ENCODE measurements at places on chromosomes 13 and 19.
A peak's percentile ranks its signal among the peaks of the same experiment; 100 is the strongest.

DNA sequence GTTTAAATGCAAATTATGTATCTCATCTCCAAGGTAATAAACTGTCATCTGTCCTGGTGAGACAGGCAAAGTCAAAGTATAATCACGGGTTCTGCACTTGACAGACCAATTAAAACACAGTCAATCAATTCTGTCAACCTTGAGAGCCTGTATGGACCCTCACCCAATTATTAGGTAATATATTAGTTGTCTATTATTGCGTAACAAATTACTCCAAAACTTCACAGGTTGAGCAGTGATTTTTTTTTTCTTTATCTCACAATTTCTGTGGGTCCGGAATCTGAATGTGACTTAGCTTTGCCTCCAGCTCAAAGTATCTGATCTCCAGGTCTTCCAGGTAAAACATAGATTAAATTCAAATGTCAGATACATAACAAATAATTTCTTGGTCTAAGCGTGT, 707.4 kb upstream of the ARGLU1 start:
- no peak for DNase-seq

GRCh38 chr19:29255006-29255405, 42.1 kb upstream of the UQCRFS1 start:
- no peak for DNase-seq

- no peak for DNase-seq
Observed at GRCh38 chr13:50156561-50157127, 141.4 kb downstream of the KCNRG start.

- DNase-seq = no peak
Observed at GRCh38 chr13:110560601-110561343, 750 bp downstream of the RAB20 start.

DNA sequence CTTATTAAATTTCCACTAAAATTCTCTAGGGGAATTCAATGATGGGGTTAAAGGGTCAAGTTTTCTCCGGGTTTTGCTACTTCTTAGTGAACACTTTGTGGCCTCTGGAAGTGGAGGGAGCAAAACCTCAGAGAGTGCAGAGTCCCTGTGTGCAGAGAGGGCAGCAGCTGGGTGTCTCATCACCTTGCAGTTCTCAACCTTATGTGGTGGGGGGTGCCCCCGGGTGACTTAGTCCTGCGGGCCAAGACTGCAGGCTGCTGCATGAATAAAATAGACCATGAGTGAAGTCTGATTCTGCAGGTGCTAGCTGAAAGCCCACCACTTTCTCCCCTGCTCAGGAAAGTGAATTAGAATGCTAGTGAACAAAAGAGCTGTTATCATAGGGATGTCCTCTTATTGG, 191.6 kb downstream of the DLEU7 start:
- DNase-seq = no peak

DNA sequence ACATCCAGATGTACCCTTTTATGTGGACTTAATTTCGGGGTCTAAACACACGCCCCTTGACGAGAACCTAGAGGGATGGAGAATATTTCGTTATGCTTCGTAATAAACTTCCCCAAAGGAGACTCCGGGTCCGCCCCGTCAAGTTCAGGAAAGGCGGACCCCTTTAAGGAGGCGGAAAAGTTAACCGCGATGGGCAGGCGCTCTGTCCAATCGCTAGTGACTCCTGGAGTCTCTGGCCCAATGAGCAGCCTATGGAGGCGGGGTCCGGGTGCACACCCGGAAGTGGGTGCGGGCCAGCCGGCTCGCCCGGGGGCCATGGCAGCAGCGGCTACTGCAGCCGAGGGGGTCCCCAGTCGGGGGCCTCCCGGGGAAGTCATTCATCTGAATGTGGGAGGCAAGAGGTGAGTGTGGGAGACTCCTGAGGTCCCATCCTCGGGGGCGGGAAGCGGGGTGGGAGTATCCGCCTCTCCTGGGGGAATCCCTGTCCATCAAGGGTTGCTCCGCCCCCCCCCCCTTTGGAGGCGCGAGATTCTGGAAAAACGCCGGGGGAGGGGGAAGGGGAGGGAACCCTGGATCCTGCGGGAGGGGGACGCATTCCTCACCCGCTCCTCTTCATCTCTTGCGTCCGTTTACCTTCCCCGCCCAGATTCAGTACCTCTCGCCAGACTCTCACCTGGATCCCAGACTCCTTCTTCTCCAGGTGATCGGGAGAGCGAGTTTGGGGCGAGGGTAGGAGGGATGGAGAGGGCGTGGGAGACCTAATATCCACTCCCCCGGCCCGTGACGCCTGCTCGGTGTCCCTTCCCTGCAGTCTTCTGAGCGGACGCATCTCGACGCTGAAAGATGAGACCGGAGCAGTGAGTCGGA, at the start of gene SHKBP1:
TSS of gene SHKBP1 (plus strand) at position 289 of the 867 bp plus-strand sequence. CDS start at position 316, 27 bp downstream.
- DNase-seq = peak; percentile 96

DNA sequence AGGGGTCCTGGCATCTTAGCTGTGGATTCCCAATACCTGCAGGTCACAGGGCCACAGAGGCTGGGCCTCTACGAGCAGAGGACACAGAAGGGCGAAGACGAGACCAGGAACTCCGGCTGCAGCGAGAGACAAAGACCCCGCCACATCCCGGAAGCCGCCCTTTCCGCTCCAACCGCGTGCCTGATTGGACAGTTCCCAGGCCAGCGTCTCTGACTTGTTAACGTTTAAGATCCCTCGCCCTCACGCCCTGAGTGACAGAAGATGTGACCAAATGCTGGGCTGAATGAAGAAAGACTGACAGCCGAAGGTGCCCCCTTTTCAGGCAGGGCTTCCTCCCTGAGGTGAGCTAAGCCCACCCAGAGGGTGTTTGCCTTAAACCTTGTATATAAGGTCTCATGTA, at the start of gene ZNF98:
TSS of gene ZNF98 (minus strand) at position 136 of the 400 bp plus-strand sequence. CDS start at position 14, 122 bp downstream.
- peak; percentile 40 for DNase-seq

DNA sequence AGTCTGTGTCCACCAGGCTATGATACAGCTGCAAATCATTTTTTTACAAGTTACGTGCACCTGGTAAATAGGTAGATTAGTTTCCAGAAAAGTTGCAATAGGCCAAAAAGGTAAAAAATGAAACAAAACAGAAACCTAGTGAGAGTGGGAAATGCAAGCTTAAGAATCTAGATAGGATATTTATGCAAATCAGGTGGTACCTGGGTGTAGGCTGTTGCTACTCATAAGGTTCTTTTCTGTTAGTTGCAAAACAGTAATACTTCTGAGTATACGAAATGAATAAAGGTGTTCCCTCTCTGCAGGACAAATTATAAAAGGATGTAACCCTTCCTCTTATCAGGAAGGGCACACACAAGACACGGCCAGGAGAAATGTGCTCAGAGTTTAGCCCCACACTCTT, 97.9 kb downstream of the UGGT2 start:
- no peak for DNase-seq

DNA sequence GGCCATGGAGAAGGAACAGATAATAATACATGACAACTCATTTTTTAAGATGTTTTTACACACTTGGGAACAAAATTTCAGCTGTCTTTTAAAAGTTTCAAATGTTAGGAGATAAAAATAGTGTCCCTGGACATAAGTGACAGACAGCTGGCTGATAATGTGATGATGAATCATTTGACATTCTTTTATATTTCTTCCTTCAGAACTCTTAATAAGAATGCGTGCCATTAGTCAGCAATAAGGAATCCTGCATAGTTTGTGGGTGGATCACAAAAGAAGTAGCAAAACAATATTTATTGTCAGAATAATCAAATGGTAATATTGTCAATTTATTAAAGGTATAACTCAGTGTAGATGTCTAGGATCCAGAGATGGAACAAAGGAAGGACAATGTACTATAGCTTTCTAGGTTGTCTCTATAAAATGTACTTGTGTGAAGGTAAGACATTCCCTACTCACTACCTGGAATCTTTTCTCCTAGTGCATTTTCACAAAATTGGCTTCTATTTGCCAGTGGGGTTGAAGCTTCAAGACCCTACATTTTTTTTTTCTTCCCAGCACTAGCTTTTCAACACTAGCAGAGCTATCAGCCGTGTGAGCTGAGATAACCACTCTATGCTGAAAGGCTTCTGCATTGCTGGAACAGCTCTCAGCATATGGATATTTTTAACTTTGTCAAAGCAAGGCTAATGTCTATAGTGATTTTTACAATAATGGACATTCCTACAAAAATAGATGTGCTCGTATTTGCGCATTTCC, 175.6 kb upstream of the SLITRK6 start:
- no peak for DNase-seq

- DNase-seq = no peak
Observed at GRCh38 chr13:73991884-73992283, 142.3 kb downstream of the KLF12 start.

- no peak for DNase-seq
Observed at GRCh38 chr13:51347099-51347498, 7.6 kb downstream of the SERPINE3 start.

DNA sequence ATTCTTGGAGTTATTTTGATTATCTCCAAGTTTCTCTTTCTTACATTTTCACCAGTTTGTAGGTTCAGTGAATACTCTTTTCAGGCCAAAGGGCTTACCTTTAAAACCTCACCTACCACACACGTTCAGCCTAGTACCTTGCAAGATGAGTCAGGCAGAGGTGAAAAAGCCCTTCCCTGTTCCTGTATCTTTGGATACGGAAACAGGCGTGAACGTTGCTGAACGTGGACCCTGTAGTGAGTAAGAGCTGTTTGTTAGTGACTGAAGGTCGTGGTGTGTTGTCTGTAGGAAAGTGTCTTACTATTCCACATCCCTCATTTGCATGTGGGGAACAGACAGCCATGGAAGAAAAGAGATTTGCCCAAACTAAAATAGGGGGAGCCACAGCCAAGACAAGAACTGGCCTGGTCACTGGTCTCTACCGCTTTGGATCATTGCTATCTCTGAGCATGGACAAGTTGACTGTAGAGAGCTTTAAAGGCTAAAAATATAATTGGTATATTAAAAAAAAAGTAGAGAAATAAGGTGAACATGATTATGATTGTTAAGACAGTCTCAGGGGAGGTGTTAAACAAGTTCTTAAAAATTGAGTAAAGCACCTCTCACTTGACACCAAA, 3.5 kb downstream of the CEBPG start:
- no peak for DNase-seq

DNA sequence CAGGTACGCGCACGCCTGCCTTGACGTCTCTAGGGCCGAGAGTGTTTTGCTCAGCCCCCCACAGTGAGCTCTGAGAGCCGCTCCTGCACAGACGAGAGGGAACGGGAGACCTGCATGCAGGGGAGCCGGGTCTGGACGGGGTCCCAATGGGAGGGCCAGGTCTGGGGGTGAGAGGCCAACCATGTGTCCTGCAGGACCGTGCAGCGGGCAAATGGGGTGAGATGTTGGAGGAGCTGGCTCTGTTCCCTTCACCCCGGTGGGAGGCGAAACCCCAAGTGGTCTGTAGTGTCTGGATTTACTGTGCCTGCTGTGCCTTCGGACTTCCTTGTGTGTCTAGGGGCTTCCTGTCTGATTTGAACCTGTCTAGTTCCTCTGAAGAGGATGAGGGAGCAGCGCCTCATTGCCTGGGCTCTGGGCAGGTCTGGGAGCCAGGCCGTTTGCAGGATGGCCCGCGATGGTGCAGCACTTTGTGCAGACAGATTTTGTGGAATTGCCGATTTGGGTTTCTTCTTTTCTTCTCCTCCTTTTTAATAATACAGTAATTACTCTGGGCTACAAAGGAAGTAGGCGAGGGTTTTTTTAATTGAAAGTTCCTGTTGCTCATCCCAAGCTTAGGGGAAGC, 2.1 kb downstream of the CSNK1G2 start:
- DNase-seq = no peak

- no peak for DNase-seq
Observed at GRCh38 chr13:74465271-74465670, 331.1 kb upstream of the KLF12 start.

DNA sequence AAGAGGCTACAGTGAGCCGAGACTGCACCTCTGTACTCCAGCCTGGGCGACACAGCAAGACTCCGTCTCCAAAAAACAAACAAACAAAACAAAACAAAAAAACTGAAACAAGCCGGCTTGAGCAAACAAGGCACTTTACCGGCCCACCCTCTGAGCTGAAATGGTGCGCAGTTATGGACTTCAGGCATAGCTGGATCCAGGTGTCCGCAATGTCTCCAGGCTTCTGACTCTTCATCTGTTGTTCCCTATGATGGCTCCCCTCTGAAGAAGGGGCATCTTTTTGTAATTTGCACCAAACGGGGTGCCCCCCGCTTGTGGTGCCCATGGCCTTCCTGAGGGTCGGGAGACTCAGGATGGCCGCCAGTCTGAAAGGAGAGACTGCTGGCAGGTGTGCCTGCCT, 6.2 kb downstream of the C2CD4C start:
- DNase-seq = no peak

DNA sequence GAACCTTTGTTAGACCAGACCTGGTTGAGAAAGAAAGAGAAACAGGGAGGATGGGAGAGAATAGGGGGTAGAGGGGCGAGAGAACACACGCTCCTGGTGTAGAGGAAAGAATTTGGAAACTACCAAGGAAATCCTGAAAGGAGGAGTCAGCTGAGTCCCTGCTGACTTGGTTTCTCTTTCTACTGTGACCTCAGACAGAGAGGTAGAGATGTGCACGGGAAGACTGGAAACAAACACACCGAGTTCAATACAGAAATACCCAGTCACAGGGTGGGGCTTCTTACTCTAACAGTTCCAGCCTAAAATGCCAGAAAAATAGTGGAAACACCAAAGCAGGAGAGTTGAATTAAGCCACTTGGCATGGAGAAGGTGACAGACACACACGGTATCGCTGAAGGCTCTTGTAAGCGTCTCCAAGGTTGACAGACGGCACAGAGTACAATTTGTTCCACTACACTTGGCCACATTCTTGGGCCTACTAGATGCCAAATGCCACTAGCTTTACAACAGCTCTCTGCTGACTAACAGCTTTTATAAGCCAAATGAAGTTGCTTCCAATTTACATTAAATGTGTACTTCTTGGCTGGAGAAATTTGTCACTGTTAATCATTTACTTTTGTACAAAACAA, 28.1 kb downstream of the LATS2 start:
- no peak for DNase-seq

- DNase-seq = no peak
Observed at GRCh38 chr13:77310161-77310560, 16.7 kb downstream of the MYCBP2 start.

DNA sequence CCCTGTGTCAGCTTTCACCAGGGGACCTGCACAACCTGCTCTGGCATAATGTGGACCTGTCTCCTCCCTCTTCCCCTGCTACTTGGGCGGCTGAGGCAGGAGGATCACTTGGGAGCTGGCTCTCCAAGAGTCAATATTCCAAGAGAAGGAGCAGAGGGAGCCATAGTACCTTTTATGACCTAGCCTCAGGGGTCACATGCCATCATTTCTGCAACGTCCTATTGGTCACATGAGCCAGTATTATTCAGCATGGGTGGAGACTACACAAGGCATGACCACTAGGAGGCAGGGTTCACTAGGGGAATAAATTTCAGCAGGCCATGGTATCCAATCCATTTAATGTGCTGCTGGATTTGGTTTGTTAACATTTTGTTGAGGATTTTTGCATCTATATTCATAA, 12.0 kb upstream of the SHFL start:
- DNase-seq = no peak

- DNase-seq = no peak
Observed at GRCh38 chr13:25295701-25296100, 5.7 kb upstream of the NUP58 start.

DNA sequence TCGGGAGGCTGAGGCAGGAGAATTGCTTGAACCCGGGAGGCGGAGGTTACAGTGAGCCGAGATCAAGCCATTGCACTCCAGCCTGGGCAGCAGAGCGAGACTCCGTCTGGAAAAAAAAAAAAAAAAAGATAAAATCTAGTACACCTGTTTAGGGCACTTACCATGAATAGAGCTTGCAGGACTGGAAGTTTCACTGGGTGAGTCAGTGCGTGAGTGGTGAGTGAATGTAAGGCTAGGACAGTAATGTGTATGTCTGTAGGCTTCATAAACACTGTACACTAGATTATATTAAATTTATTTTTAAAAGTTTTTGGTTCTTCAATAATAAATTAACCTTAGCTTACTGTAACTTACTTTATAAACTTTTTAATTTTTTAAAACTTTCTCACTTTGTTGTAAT, 22.9 kb downstream of the PPP5C start:
- DNase-seq = no peak

- no peak for DNase-seq
Observed at GRCh38 chr13:45763419-45763818, 61.3 kb downstream of the CBY2 start.
